ENCODE measurements at places on chromosomes 3 and 15.

DNA sequence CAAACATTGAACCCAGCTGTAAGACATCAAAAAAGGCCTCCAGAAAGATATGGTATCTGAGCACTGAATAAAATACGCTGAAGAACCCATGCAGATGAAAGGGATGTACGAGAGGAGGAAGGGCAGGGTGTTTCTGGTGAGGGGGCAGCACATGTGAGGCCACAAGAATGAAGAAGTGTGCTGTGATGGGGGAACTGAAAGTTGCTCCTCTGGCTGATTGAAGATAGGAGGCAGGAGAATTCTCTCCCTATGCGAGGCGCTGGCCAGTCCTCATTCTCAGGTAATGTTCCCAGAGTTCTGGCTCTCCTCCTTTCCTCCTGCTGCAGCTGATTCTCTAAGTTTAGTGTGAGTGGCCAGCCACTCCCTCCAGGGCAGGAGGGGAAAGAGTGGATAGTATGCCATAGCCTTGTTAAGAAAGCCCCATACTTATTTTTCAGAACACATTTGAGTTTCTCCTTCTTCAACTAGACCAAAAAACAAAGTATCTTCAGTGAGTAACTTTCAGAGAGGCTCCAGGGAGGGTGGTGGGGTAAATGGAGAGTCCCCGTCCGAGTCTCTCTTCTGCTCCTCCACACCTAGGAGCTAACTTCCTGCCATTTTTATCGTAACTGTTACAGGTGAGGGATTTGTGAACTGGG, 26.9 kb upstream of the MYO1E start:
- DNase-seq = no peak

DNA sequence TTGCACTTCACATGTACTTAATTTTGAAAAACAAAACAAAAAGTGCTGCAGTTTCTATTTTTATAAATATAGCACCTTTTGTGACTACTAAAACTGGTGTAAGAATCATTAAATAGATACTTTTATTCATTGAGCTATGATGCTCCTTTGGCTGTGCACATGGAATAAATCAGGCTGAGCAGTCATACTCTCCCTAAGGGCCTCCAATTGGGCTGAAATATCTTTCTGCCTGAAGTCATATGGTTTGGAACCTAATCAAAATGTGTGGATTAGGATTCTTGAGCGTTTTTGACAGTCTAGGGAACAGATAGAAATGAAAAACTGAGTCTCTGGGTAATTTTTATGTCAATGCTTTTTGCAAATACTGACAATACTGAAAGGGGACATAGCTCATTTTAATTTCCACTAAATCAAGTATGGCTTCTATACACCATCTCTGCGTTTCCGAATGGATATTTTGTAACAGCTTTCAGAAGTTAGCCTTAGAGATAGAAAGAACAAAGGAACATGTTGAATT, 392.2 kb upstream of the ROBO1 start:
- DNase-seq = no peak

DNA sequence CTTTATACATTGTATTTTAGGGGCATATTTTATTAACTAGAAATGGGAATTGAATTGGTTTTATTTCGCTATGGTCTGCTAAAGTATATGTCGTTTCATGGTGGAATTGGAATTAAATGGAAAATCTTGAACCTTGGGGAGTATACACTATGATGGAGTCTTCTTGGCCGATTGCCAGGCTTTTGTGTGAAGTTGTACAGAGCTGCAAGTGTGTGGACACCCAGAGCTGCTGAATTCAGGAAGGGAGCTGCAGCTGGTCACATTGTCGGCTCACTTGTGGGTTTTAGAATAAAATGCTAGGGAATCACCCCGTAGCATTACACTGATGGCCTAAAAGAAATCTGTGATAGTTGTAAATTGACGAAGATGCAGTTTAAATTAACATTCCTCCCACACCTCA, 35.1 kb downstream of the USP3 start:
- DNase-seq = no peak

- DNase-seq = no peak
Observed at GRCh38 chr3:106862067-106862466, 515.2 kb upstream of the CCDC54 start.

DNA sequence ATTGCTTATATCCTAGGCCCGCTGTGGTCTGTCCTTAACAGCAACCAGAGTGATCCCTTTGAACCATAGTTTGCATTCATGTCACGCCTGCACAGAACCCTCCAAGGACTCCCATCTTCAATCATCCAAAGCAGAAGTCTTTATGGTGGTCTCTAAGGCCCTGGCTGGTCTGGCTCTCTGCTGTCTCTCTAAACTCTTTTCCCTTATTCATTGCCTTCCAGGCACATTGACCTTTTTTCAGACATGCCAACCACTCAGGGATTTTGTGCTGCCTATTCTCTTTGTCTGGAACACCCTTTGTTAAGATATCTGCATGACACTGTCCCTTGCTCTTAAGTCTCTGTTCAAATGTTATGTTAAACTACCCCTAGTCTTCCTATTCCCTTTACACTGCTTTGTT, 21.9 kb upstream of the ZBTB47 start:
- DNase-seq = no peak

- DNase-seq = no peak
Observed at GRCh38 chr3:77566055-77566454, 526.2 kb downstream of the ROBO2 start.

DNA sequence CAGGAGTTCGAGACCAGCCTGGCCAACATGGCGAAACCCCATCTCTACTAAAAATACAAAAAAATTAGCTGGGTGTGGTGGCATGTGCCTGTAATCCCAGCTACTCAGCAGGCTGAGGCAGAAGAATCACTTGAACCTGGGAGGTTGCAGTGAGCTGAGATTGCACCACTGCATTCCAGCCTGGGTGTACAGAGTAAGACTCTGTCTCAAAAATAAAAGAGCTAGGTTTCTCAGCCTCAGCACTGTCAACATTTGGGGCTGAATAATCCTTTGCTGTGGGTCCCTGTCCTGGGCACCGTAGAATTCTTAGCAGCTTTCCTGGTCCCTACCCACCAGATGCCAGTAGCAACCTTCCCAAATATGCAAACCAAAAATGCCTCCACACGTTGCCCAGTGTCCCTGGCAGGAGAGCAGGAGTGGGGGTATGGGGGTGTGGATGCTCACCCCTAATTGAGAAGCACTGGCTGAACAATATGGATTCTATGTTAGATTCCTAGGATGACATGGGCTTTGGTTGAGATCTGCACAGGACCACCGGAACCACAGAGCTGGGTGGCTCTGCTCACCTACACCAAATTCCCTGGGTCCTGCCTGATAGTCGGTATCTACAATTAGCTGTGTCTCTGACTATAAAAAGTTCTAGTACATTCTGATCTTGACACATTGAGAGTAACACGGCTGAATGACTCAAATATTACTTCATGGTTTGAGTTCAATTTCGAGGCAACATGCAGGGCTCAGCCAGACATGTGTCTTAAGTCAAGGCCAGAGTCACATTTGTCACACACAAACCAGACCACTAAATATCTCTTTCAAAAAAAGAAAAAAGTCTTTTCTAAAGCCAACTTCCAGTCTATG, 577.0 kb upstream of the MDFIC2 start:
- DNase-seq = no peak

DNA sequence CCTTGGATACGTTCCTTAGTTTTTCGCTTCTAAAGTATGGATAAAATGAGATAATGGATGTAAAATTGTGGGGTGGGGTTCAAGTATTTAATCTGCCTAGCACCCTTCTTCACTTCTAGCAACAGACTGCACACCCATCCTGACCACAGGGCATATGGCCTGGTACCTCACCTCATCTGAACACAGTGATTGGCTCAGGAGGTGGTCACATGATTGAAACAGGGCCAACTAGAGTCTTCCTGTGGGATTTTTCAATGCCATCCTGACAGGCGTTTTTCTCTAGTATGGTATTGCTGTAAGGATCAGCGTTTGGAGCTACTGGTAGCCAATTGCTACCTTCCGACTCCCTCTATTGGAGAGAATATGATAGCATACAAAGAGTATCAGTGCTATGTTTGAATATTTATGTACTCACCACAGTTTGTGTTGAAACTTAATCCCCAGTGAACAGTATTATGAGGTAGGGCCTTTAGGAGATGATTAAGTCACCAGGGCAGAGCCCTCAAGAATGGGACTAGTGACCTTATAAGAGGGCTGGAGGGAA, 172.2 kb downstream of the PPM1L start:
- no peak for DNase-seq

GRCh38 chr3:105284876-105285275, 81.8 kb upstream of the ALCAM start:
- no peak for DNase-seq

Measured in CD4-positive, alpha-beta T cell (primary cell).